Dermis blood vessel endothelial cell (primary cell): ENCODE measurements at places on chromosomes 2 and 18. TPM values are rescaled to one million over a fixed set of nuclear protein-coding genes. Genes with fewer than 3 reads are reported as not detected.

The ERFE gene
- total RNA-seq: 0.34 and 0.47 TPM in 2 replicates

The ZNF396 gene
- 0.51 and 0.79 TPM in 2 replicates for total RNA-seq

The INPP5D gene
- total RNA-seq: 45.3 and 45.7 TPM in 2 replicates

The DTNA gene
- 2.6 and 2.9 TPM in 2 replicates for total RNA-seq

The PLA2R1 gene
- total RNA-seq: 17.0 and 32.3 TPM in 2 replicates

The IL36B gene
- not detected in 2 replicates for total RNA-seq

The RNU2-63P gene
- not detected in 2 replicates for total RNA-seq

The OTOS gene
- not detected in 2 replicates for total RNA-seq

The CNGA3 gene
- under 0.01 TPM in 1 of 2 replicates, not detected in the other for total RNA-seq

The CRYGC gene
- total RNA-seq: not detected in 2 replicates

The TRIM43 gene
- total RNA-seq: not detected in 2 replicates

The ASTL gene
- total RNA-seq: not detected in 2 replicates

The EGR4 gene
- total RNA-seq: not detected in 2 replicates

The CD207 gene
- not detected in 2 replicates for total RNA-seq

The ANKRD30B gene
- total RNA-seq: under 0.01 TPM in 1 of 2 replicates, not detected in the other

The TMEM17 gene
- total RNA-seq: 0.51 and 1.1 TPM in 2 replicates

DNA sequence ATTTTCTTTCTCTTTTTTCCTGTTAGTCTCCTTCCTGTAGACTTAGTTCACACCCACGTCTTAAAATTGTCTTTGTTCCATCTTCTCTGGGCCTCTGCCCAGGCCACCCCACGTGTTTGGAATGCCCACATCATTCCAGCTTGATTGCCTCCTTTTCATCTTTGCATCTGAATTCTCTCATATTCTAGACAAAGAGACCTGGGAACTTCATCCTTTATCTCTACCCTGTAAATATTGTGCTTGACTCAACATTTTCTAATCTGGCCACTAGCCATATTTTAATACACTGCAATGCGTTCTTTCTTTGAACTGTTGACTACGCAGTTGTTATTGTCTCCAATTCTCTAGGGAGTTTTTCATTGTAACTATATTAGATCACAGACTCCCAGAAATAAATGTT is 187.5 kb upstream of the NRXN1 start:
- no peak for DNase-seq

DNA sequence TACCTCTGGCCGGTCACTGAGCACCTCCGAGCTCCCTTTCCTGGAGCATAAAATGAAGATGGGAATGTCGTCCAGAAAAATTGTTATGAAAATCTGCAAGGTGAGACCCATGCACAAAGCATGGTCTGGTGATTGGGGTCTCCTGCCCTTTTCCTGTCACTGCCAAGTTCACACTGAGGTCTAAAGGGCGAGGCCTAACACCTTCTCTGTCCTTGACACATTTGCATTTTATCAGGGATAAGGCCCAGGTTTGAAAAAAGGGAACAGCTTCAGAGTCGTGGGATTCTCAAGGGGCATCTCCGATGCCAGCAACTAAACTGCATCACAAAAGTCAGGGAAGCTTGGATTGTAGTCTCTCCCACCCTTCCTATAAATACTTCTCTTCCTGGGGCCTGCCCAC is 24.7 kb downstream of the GNAL start:
- DNase-seq: no peak

- DNase-seq: peak; percentile 63
These were observed 168.2 kb downstream of the MCFD2 start for GRCh38 chr2:46747297-46747818.

GRCh38 chr18:55214534-55214933 is 255.3 kb upstream of the CCDC68 start:
- no peak for DNase-seq

- no peak for DNase-seq
These were observed 203.3 kb upstream of the NT5C1B start for GRCh38 chr2:18792684-18793083.

DNA sequence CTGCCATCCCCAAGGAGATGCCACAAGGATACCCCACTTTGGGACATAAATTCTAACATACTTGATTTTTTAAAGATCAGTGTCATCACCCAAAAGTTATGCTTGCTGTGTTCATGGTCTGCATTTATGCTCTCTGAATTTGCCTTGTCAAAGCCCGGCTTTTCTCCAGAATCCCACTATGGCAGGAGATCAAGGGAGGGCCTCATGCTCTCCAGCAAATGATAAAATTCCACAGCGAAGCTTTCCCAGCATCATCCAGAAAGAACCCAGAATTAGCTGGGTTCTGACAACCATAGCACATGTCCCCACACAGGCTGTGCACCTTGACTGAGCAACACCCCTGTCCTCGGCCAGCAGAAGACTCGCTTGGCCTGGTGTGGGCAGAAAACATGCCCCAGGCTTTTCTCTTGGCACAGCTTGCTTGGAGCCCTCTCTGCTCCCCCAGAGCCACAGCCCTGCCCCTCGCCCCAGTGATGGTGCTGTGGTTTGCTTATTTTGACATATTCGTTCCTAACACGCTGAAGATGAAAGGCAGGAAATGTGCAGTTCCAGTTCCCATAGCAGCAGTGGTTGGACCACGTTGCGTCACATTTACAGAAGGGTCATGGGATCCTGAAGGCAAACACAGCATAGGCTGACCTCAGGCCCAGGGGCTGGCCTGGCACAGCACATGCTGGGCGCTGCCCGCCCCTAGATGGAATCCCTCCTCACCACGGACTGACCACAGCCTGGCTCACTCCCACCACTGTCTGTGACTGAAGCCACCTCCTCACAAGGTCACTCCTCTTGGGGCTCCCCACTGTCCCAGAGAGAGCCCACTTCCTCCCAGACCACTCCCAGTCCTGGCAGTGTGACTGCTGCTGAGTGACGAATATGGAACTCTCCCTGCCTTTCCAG is 14.1 kb upstream of the CHRNA1 start:
- peak; percentile 85 for DNase-seq

- peak; percentile 60 for DNase-seq
These were observed 68.1 kb downstream of the MYOM1 start for GRCh38 chr18:3151399-3152264.

GRCh38 chr2:176784633-176785200 is 427.9 kb upstream of the HNRNPA3 start:
- DNase-seq: no peak

DNA sequence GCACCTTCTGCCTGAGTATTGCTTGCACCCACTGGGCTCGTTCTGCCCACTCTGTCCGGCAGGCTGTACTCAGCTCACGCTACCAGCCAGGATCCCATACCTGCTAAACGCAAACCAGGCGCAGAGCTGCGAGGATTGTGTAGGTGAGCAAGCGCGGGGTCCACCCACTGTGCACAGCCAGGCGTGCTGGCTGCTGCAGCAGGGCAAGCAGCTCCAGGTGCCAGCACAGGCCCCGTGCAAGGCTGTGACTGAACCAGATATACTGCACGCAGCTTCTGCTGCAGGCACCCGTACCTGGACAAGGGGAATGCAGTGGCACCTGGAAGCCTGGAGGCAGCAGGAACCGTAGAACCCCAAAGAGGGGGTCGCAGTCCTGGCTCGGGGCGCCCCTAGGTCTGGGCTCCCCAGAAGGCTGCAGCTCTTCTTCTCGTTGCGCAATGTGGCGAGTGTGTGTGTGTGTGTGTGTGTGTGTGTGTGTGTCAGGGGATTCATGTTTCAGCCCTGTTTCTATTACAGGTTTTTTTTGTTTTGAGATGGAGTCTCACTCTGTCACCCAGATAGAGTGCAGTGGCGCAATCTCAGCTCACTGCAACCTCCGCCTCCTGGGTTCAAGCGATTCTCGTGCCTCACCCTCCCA is 46.1 kb upstream of the RAB1A start:
- DNase-seq: no peak

DNA sequence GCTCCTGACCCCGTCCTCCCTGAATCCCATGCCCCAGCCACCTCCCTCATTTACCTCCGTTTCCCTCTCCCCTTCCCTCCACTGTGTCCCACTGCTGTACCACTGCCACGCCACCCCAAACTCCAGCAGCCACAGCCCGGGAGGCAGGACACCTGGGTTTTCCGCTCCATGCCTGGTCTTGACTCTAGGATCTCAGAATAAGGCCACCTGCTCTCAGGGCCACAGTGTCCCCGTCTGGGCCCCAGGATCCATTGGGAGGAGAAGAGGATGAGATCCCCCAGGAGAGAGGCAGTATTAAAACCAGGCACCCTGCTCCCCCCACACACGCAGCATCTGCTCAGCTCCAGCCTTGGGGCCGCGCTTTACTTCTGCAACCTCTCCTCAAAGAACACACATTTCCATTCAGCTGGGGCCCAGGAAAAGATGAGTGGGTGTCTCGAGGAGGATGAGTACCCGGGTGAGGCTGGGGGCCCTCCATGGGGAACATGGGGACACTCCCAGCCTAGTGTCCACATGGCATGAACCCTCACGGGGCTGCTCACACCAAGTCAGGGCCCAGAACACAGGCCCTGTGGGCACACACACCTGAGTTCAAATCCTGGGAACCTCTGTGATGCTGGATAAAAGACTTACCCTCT is 32.8 kb upstream of the TNS1 start:
- no peak for DNase-seq

DNA sequence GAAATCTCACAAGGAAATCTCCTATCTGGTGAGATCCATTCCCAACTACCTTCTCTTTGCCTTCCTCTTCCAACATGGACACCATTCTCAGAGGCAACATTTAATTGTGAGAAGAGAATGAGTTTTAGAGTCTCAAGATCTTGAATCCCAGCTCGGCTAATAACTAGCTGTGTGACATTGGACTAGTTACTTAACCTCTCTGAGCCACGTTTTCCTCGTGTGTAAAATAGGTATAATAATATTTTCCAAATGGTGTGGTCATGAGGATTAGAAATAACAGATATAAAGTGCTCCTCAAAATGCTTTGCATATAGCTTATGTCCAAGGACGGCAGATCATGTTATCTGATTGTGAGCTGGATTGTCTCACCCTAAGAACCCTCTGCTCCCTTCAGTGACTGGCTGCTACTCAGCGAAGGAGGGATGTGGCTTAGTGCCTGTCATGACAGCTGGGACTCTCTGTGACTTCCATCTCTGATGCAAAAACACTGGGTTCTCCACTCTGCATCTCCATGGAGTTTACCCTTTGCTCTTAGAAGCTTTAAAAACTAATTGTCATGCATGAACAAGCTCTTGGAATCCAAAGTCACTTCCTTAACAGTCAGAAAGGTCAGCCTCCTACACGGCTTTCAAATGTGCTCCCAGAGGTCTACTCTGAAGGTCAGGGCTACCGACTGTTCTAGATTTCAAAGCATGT is 38.4 kb upstream of the MRPL19 start:
- peak; percentile 45 for DNase-seq

DNA sequence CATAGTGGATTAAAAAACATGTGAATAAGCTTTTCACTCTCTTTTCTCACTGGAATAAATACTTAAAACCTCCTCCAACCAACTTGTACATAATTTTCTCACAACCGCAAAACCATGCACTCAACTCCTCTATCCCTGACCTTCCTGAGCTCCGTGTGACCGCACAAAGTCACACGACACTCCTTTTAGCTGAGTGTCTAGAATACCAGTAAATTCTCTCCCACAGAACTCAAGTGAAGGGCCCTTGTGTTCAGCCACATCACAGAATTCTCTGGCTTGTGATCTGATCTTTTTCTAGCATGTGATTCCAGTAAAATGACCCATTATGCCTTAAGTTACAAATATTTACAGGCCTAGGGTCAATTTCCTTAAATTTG is 91.2 kb upstream of the ARL4C start:
- no peak for DNase-seq

GRCh38 chr2:123468071-123468470 is 557.0 kb upstream of the CNTNAP5 start:
- DNase-seq: no peak

GRCh38 chr2:70632388-70632787 is 78.8 kb upstream of the TGFA start:
- DNase-seq: no peak

DNA sequence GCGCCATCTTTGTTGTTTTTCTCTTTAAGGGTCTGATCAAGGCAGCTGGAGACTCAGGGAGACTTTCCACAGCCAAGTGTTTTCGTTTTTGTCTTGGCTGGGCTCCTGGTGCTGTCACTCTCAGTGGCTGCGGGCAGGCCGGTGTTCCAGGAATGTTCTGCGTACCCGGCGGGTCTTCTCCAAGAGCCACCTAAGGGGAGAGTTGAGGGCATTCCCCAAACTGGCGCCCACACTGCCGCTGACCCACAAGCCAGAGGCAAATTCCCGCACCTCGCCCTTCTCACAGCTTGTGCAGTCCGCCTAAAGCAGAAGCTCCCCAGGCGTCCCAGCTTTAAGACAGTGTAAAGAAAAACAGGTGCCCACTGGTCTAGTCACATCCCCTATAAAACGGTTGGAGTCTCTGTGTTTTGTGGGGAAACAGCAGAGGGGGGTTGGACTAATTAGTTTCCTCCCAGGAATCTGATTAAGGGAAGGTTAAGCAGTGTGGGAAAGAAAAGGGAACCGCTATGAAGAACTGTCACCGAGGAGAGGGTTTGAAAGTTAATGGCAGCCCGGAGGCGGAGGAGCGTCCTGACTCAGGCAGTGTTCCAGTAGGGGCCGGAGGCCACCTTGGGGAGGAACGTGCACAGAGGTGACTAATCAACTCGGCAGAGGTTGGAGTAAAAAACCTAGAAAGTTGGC is 224.5 kb downstream of the SLC4A3 start:
- no peak for DNase-seq

GRCh38 chr2:233064530-233065199 is 4.5 kb downstream of the INPP5D start:
- no peak for DNase-seq

GRCh38 chr2:160491911-160492371 is 1.7 kb downstream of the RBMS1 start:
- DNase-seq: peak; percentile 61

DNA sequence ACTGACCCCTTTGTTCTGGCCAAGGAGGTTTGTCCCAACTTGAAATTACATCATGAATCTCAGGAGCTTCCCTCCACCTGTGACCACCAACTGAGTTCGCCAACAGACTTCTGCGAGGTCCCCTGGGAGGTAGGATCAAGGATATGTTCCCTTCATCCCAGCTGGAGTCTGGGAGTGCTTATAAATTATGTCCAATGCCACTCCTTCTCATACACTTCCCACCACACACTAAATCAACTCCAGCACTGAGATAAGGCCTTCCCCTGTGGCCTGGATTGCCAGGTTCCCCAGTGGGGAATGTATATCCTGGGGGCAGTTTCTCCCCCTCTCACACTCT is 99.2 kb downstream of the RND3 start:
- no peak for DNase-seq

DNA sequence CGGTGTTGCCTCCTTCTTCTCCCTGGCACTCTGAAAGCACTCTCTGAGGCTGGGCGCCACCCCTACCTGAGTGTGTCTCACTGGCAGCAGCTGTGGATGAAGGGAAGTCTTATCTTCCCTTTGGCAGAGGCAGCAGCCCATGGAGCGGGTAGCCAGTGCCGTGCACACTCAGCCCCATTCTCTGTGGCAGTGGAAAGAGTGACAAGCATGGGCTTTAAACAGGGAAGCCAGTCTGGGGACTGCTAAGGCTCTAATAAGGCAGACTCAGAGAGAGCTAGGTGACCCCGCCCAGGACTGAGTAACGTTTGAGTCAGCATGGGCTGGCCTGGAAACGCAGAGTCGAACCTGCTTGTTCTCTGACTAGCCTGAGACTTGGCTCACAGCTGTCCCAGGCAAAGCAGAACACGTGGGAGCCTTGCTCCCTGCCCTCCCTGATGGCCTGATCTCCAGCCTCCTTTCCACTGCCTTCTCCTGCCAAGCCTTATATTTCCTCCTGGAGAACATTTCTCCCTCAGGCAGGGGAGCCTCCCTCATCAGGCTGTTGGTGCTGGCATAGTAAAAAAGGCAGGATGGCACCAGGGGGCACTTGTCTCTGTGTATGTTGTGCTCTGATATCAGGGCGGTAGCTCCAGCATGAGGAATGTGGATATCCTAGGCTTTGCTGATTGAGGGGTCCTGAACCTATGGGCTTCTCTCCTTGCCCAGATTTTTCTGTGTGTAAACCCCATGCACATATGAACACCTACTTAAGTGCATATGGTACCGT is 93.9 kb upstream of the LGALSL start:
- DNase-seq: peak; percentile 84

GRCh38 chr2:206876216-206876860 is 63.0 kb upstream of the CPO start:
- no peak for DNase-seq
